ENCODE measurements at places on chromosomes 2 and 18.
A peak's percentile ranks its signal among the peaks of the same experiment; 100 is the strongest.

- DNase-seq, result no peak
Measured at GRCh38 chr18:37497853-37498518, 67.6 kb downstream of the CELF4 start.

- no peak for DNase-seq
Measured at GRCh38 chr2:105880637-105881036, 135.9 kb downstream of the NCK2 start.

- peak; percentile 65 for DNase-seq
Measured at GRCh38 chr2:208042041-208042440, 16.7 kb upstream of the PLEKHM3 start.

DNA sequence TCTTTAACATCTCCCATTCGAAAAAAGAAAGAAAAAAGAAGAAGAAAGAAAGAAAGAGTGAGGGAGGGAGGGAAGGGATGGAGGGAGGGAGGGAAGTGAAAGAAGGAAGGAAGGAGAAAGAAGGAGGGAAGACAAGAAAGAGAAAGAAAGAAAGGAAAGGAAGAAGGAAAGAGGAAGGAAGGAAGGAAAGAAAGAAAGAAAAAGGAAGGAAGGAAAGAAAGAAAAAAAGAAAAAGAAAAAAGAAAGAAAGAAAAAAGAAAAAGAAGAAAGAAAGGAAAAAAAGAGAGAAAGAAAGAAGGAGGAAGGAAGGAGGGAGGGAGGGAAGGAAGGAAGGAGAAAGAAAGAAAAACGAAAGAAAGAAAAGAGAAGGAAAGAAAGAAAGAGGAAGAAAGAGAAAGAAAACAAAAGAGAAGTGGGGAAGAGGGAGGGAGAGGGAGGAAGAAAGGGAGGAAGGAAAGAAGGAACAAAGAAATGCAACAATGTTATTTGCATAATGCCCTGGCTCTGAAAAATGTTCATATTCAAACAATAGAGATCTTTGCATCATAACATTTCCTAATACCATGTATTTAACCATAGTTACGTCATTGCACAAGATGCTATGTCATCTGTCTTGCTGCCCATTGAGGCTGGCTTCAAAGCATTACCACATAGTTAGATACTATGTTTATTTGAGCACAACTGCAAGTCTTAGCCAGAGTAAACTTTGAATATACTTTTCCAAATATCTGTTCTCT, 550.6 kb downstream of the DSC3 start:
- DNase-seq, result no peak

DNA sequence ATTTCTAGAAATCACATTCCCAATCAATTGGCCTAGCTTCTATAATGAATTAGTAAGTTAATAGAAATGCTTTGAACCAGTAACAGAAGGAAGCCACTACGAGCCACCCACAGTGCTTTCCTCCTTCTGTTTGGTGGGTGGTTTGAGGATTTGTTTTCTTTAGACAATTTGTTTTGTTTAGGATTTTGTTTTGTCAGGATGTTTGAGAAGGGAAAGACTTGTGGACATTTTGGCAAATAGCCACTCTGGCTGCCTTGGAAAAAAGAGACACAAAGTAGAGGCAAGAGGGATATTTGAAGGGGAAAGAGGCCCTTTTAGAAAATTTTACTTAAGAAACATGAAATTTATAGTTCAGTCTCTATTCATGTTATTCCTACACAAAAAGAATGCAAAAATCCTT, 47.7 kb downstream of the TANK start:
- DNase-seq, result no peak

DNA sequence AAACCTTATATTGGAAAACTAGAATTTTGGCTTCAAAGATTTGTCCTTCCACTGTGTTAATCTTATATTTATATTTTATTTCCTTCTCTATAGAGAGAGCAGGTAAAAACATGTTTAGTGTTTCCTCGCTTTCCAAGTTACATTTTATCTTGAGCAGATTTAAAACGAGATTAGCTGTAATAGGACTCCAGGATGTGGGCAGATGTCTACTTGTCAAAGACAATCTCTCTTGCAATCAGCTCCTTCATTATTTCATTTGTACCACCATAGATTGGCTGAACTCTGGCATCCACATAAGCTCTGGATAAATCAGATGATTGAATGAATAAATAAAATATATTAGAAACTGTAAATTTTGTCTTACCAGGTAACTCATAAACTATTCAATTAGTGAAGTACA, 17.5 kb upstream of the KANSL1L start:
- DNase-seq, result no peak

- peak; percentile 89 for DNase-seq
Measured at GRCh38 chr2:160432633-160433032, 61.0 kb downstream of the RBMS1 start.

DNA sequence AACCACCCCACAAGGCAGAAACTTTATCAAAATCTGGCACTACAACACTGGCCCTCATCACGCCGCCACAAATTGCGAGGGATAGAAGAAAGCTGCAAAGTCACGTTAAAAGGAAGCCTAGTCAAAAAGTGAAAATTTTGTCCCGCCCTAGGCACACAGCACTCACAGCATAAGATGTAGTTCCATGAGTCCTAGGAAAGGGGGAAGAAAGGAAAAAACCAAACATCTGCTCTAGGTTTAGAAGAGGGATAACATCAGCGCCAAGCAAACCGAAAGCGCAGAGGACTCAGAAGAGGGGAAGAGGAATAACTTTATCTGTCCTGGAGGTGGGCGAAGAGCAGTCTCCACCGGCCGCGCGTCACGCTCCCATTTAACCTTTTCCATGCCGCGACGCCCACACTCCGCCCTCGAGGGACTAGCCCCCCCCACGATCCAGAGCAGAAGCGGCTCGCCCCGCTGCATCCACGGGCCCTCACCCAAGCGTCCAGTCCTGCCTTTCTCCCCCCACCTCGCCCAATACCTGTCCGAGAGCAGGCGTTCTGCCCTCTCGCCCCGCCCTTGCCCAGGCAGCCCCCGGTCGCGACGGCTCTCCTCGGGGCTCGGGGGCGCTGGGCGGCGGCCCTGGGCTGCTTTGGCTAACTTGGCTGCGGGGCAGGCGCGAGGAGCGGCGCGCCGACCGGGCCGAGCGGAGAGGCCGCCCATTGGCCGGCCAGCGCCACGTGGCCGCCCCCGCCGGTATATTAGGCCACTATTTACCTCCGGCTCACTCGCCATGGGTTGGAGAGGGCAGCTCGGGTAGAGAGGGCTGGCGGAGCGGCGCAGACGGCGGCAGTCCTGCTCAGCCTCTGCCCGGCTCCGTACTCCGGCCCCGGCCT, at the start of gene HOXD1:
Gene HOXD1 (plus strand): TSS at position 770 of the 875 bp plus-strand sequence. CDS start 134 bp downstream, outside the sequence.
- DNase-seq, result no peak

GRCh38 chr18:57533006-57533867, 53.3 kb downstream of the FECH start:
- no peak for DNase-seq

DNA sequence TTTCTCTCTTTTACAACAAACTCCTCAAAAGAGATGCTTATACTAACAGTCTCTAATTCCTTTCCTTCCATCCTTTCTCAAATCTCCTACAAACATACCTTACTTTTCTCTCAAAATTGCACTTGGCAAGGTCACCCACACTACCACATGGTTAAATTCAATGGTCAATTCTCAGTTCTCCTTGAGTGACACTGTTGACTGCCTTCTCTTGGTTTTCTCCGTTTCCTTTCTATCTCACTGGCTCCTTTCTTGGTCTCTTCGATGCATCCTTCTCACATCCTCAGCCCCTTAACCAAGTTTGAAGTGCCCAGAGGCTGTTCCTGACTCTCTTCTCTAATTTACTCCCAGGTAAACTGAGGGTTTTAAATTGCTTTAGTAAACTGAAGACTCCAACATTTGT, 12.5 kb downstream of the C1D start:
- DNase-seq, result no peak

DNA sequence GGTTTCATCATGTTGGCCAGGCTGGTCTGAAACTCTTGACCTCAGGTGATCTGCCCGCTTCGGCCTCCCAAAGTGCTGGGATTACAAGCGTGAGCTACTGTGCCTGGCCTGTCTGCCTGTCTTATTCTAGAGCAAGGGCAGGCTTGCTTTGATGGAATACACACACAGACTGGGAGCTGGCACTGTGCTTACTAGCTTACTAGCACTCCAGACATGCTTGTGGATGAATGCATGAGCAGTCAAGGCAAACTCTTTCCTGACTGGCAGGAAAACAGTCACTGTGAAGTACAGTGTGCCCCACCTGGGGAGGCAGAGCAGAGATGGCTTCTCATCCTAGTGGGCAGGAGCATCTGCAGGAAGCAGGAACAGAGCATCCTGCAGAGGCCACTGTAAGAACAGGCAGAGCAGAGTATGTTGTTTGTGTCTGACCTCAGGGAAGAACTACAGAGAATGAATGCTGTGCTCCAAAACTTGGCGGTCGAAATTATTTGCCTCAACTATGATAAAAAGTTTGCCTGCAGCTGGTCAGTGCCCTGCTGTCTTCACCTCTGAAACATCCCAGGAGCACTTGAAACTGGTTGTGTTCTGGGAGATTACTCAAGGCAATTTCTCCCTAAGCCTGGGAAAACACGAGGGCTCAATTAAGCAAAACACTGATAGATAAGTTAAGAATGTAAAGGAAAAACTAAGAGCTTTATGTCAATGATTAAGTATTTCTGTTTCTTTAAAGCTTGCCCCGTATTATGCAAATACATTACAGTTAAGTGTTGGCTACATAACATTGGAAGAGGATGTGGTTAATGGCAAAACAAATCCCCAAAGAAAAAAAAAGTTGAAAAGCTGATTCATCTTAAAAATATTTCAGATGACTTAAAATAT, 102.4 kb downstream of the VAPA start:
- DNase-seq, result peak; percentile 98

DNA sequence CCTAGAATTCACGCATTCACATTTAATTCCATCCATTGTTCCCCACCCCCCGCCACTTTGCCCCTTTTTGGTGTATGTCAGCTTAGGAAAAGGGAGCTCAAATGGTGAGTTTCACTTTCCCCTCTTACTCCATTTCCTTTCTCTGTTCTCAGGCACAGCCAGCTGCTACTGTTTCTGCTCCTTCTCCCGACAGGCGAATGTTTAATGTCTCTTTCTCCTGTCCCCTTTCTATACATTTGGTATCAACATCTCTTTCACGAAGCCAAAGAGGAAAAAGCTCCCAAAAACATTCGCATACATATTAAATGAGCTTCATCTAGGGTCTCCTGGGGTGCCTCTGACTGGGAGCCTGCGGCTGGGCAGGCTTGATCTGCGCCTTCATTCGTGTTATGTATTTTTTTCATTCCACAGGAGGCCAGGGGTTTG, 124.2 kb upstream of the SATB2 start:
- DNase-seq, result no peak

DNA sequence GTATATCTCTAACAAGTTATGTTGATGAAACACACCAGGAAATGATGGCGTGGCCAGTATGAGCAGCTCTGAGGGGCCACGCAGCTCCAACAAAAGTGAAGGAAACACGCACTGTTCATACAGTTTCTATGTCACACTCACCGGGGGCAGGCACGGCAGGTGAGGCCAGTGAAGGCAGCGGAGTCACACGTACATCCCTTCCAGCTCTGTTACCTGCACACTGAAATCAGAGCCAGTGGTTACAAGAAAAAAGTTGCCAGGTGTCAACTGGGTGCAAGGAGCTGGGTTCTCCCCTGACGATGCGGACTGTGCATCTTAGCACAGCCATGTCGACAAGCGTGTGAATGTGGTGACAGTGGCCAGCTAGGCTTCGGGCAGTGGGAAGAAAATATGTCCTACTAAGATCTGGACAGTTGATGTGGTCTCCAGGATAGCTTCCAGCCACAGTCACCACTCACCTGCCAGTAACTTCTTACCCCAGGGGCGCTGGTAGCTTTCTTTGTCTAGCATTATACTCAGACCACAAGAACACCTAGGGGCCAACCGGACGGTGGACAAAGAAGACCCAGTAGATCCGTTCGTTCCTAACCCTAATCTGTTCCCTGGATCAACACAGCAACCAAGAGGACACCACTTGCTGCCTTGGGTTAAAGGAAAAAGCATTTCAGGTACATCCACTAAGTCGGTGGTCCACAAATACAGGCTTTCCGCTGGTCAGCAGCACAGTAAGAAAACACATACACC, 10.1 kb downstream of the HJURP start:
- no peak for DNase-seq

- no peak for DNase-seq
Measured at GRCh38 chr2:101551336-101551888, 76.5 kb upstream of the RFX8 start.

- no peak for DNase-seq
Measured at GRCh38 chr18:31232775-31233424, 70.2 kb upstream of the DSC1 start.

DNA sequence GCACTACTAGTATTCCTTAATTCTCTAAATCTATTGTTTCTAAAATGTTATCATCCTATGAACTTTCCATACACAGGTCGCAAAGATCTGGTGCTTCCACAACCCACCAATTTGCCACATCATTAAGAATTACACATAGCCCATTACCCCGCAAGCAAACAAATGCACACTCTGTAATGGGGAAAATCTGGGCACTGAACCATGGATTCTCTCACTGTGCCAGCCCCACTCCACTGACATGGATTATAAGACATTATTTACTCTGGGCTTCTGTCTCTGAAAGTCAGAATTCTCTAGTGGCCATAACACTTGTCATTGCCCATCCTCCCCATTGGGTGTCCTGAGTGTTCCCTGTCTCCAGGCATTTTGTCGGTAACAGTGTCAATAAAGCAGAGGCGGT, 537.1 kb downstream of the EPHA4 start:
- DNase-seq, result no peak

GRCh38 chr2:200239216-200239615, 67.3 kb upstream of the SPATS2L start:
- DNase-seq, result no peak

GRCh38 chr18:62767836-62768557, 52.7 kb downstream of the PHLPP1 start:
- peak; percentile 18 for DNase-seq

DNA sequence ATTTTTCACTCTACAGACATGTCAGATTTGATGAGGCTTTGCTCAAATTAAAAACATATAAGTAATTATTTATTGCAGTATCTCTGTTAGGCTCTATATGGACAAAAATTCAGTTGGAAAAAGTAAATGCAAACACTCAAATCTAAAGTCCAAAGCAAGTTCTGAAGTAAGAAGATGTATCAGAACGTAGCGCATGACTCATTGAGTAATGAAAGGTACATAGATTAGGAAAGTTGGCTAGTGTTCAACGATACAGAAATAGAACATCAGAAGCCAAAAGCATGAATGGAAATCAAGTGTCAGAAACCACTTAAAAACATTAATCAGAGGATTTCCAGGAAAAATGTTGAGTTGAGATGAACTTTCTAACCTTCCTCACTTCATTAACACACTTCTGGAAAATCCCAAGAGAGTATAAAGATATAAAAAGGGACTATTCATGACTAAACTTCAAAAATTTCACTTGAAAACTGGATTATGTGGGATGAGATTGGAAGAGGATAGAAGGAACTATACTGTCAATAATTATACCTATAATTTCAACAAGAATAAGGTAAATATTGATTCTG, 494.1 kb downstream of the LRRTM4 start:
- DNase-seq, result no peak

- no peak for DNase-seq
Measured at GRCh38 chr2:149002891-149003740, 35.4 kb upstream of the LYPD6B start.

- no peak for DNase-seq
Measured at GRCh38 chr18:11981192-11981542, at the start of gene IMPA2. Gene IMPA2, plus strand, starts transcription at chr18:11981507. Its CDS starts 163 bp downstream, at chr18:11981670.

GRCh38 chr2:129369437-129369836, 610.0 kb upstream of the RAB6C start:
- DNase-seq, result no peak

GRCh38 chr18:11713756-11714155, 24.7 kb downstream of the GNAL start:
- no peak for DNase-seq

Data from HCEC 1CT (cell line).